IPS-NIHi11 (cell line): ENCODE measurements at places on chromosomes 7 and 10.

DNA sequence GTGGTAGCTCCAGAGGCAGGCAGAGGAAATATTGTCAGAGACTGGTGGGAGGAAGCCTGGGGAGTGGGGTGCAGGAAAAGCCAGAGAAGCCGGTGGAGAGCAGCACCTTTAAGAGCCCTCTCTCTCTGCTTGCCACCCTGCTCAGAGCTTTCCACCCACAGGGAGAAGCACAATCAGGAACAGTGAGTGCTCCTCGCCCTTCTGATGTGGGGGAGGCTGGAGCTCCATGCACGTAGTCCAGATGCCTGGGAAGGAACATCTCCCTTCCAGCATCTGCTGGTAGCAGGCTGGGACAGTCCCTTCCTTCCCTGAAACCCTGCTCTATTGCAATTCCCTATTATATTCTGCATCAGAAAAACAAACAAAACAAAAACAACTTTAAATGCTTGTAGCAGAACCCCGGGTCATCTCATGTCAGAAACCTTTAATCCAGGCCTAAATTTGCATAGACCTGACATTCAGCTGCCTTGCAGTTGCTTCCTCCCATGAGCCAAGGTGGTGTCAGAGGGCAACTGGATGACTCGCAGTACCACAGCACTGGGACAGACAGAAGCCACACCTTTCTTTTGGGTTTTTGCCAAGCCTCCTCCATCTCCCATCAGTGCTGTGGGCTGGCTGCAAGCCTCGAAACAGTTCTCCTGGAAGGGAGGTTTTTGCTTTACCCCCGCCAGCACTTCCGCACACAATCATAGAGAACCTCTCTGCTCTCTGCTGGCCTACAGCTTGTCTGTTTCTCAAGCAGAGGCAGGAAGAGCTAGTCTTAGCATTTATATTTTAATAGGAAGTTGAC lies 13.1 kb downstream of the AVPI1 start:
- no peak for DNase-seq

DNA sequence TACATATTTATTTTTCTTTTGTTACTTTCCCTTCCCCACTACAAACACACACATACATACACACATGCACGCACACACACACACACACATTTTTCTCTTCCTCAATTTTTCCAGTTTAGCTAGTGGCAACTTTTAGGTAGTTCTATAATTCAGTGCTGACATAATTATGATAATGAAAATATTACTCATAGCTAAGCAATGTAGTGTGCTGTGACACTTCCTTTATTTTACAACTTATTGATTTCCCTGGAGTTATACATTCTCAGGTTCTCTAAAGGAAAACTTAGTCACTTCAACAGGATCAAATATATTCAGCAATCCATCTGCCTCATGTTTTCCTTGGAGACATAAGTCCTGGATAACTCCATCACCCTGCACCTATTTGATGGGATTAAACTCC lies 151.6 kb downstream of the CACNA2D1 start:
- DNase-seq = no peak

DNA sequence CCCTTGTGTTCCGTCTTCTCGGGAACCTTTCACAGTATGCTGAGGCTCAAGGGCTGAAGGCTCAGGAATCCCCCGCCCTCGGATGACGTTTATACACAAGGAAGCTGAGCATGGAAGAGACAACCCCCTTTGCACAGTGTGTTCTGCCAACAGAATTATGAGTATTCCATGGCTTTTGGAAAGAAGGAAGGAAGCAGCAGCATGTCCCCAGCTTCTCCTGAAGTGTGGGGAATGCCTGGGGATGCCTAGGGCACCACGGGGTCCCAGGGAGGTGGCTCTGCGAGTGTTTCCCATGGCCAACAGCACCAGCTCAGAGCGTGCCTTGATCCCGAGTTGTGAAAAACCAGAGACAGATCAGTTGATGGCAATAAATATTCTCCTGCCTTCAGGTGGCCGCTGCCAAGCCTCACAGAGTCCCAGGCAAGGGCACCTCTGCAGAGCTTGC lies 88.8 kb upstream of the DDC start:
- DNase-seq = no peak

GRCh38 chr10:3806603-3807002 lies 21.6 kb upstream of the KLF6 start:
- DNase-seq = no peak

DNA sequence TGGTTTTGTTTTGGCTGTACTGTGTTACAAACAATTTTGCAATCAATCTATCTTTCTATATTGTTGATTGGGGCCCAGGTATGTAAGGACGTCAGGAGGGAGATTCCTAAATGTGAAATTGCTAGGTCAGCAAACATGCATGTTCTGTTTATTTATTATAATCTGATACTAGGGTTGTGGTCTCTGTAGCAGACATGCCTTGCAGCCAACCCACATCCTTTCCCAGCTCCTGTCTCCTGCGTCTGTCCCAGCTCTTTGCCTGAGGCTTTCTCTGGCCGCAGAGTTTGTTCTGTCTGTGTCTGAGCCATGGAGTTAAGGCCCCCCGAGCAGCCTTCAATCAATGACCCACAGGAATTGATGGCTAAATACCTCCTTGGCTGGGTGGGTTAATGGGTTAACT lies 124.0 kb upstream of the ZEB1 start:
- no peak for DNase-seq

DNA sequence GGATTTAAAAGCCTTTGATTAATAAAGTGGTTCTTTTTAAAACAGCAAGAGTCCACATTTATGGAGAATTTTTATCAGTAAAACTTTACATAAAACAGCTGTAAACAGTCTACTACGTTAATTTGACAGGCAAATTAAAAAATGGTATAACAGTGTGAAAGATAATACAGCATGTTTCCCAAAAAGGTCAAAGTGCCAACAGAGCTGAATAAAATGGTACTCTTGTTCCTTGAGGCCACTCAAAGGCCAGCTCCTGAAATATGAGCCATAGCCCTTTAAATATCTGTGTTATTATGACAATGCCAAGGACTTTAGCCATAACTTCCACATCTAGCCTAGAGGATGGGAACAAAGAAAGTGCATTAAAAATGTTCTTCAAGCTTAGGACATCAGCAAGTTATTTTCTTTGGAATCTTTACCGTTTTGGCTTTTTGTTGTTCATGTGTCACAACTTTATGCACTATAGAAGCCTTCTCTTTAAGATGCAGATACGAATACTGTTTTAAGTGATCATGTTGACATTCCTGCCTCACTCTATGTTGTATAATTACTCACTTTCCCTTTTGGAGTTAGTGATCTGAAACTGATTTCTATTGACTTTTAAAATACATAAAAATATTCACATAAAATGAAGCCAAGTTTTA lies 165.6 kb downstream of the RNLS start:
- no peak for DNase-seq

GRCh38 chr7:23907012-23907411 lies 197.0 kb downstream of the STK31 start:
- DNase-seq = no peak

DNA sequence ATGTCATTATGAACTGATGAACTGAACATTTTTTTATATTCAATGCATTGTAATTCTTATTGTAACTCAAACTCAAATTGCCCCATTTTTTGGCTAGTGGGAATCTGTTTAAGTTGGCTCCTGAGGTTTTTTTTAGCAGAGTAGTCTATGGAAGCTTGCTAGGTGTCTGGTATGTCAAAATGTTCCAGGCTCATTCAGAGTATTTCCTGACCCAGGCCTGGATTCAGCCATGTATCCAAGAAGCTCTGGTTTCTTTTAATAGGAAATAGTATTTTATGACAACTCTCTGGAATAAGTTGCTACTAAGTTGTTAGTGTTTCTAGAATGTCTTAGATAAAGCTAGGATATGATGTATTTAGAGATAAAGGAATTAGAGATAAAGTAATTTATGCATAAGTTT lies 288.0 kb downstream of the ARL4A start:
- DNase-seq = no peak

GRCh38 chr7:80508440-80508839 lies 3.4 kb downstream of the GNAT3 start:
- DNase-seq = no peak

- DNase-seq = no peak
These were observed 129.2 kb downstream of the SRI start for GRCh38 chr7:88090671-88091070.

DNA sequence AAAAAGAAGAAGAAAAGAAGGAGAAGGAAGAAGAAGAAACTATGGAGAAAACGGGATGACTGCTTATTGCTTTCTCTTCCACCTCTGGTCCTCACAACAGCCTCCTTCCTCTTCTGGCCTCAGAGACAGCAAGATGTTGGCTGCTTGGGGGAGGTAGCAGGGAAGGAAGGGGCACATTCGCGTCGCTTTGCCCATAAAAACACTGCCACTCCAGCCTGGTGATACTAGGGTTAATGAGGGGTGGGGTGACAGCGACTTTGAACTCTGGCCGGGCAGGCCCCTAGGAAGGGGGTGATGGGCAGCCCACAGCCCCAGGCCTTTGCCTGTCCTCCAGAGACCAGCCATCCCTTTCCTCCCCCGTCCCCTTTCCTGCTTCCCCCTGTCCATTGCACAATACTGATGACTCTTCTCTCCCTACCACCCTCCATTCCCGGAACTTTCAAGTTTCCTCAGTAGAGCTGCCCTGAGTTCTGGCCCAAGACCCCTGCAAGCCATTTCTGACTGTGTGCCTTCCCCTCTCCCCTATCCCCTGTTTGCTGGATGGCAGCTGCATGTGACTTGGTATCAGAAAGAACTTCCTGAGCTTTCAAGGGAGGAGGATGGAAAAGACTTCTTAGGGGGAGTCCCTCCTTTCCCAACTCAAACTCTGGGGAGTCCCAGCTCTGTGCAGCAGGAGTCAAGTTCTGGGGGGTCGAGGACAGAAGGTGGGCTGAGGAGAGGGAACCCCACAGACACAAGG lies 2.2 kb upstream of the CUEDC2 start:
- DNase-seq = no peak

GRCh38 chr7:24769014-24769830 lies 12.0 kb upstream of the GSDME start:
- no peak for DNase-seq

DNA sequence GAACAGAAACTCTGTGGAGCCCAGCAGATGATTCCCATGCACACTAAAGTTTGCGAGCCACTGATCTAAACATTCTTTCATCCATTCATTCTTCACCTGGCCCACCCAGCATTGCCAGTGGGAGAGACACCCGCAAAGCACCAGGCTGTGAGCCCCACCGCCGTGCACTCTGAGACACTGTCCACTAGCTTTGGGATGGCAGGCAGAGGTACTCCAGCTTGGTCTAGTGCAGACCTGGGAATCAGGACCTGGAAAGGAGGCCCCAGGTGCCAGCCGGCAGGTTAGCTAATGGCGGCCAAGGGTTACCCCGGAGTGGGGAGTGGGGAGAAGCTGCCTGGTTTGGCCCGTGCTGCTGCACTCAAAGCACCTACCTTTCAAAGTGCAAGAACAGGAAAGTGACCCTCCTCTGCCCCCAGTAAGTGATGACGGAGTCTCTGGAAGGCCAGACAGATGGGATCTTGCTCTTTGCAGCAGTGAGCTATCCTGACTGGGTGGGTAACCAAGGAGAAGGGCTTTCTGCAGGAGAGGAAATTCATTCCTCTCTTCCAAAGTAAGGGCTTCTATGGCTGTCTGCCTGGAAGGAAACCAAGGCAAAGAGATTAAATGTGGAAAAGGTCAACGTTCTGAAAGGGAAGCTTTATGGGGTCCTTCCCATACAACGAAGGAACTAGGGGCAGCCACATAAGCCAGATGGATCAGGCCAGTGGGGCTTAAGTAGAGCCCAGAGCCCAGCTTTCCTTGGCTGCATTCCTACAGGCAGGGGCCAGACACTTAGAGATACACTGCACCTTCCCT lies 74.2 kb upstream of the LRRC4 start:
- no peak for DNase-seq

- DNase-seq = no peak
These were observed 1.5 kb downstream of the SLC29A3 start for GRCh38 chr10:71320592-71320991.
